ENCODE measurements at places on chromosomes 13 and 19.

- no peak for DNase-seq
Measured at GRCh38 chr19:47848823-47849473, 10.1 kb upstream of the TPRX2 start.

DNA sequence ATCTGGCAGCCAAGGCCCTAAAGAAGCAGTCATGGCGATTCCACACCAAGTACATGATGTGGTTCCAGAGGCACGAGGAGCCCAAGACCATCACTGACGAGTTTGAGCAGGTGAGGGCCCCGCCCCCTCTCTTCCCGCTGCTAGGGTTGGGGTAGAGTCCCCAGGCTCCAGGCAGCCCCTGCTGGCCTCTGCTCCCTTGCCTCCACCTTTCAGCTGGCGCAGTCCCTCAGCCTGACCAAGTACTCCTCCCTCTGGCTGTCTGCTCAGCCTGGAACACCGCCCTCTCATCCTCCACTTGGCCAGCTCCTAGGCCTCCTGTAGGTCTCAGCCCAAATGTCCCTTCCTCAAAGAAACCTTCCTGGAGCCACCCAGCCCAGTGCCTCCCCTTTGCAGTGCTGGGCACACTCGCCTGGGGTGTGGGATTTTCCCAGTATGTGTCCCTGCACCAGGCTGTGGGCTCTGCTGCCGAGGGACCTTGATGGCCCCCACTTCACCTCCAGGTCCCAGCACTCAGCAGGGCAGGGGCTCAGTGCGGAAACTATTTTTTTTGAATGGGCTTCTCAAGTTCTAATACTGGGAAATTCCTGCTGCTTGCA lies 5.7 kb downstream of the LENG1 start:
- DNase-seq: no peak

DNA sequence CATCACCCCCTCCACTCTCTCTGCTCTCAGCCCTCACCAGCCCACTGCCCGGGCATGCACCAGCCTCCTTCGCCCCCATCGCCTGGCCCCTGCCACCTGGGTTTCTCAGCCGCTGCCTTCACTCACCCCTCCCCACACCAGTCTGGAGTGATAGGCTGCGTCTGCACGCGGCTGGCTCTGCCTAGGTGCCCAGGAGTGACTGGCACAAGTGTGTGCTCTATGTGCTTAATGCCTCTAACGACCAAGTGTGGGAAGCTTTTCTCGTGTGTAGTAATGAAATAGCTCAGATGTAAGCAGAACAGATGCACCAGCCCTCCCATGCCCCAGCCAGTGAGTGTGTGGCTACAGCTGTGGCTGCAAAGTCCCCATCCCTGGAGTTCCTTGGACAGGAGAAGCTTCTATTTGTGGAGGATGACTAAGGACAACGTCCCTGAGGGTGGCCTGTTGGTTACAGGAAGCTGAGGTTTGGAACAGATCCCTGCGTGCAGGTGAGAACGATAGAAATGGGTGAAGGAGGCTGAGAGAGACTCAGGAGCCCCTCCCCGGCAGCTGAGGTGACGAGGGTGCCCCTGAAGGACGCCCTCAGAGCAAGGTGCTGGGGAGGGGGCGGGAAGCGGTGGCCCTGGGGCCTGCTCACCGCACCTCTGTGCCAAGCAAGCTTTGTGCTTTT lies 35.6 kb downstream of the ATP11A start:
- no peak for DNase-seq

- no peak for DNase-seq
Measured at GRCh38 chr13:109941221-109941620, 154.8 kb upstream of the IRS2 start.

GRCh38 chr13:27659145-27659865 lies 37.6 kb downstream of the POLR1D start:
- DNase-seq: no peak

- DNase-seq: no peak
Measured at GRCh38 chr19:11361037-11361770, 6.0 kb downstream of the PLPPR2 start.

- DNase-seq: no peak
Measured at GRCh38 chr13:111359930-111360329, 39.5 kb downstream of the TEX29 start.

GRCh38 chr13:84077271-84077670 lies 195.0 kb upstream of the SLITRK1 start:
- DNase-seq: no peak

- no peak for DNase-seq
Measured at GRCh38 chr19:47376589-47377144, 27.6 kb downstream of the DHX34 start.

DNA sequence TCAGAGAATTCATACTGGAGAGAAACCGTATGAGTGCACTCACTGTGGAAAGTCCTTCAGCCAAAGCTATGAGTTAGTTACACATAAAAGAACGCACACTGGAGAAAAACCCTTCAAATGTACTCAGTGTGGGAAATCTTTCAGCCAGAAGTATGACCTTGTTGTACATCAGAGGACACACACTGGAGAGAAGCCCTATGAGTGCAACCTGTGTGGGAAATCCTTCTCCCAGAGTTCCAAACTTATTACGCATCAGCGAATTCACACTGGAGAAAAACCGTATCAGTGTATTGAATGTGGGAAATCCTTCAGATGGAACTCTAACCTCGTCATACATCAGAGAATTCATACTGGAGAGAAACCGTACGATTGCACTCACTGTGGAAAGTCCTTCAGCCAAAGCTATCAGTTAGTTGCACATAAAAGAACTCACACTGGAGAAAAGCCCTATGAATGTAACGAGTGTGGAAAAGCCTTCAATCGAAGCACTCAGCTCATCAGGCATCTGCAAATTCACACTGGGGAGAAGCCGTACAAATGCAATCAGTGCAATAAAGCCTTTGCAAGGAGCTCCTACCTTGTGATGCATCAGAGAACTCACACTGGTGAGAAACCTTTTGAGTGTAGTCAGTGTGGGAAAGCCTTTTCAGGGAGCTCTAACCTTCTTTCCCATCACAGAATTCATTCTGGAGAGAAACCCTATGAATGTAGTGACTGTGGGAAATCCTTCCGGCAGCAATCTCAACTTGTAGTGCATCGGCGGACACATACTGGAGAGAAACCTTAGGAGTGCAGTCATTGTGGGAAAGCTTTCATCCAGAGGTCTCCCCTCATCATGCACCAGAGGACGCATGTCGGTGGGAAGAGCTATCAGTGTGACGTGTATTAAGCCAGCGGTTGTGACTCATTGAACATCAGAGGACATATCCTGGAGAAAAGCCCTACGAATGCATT lies 16.5 kb upstream of the ZNF8 start:
- no peak for DNase-seq

DNA sequence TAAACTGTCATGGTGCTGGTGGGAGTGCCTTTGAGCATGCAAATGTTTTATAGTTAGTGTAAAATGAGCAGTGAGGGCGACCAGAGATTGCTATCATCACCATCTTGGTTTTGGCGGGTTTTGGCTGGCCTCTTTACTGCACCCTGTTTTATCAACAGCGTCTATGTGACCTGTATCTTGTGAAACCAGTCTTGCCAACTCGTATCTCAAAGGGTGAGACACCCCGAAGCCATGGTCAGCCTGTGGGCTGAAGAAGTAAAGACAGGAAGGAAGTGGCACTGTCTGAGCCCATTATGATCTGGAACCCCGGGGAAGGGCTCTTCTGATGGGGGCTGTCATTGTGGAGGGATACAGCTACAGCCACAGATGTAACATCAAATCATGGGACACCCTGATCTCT lies 81.5 kb upstream of the FAM216B start:
- no peak for DNase-seq

- no peak for DNase-seq
Measured at GRCh38 chr13:40550130-40550529, 116.3 kb downstream of the FOXO1 start.

- no peak for DNase-seq
Measured at GRCh38 chr19:16216744-16217670, 19.3 kb downstream of the AP1M1 start.

GRCh38 chr13:95304453-95304852 lies 3.2 kb upstream of the ABCC4 start:
- no peak for DNase-seq

DNA sequence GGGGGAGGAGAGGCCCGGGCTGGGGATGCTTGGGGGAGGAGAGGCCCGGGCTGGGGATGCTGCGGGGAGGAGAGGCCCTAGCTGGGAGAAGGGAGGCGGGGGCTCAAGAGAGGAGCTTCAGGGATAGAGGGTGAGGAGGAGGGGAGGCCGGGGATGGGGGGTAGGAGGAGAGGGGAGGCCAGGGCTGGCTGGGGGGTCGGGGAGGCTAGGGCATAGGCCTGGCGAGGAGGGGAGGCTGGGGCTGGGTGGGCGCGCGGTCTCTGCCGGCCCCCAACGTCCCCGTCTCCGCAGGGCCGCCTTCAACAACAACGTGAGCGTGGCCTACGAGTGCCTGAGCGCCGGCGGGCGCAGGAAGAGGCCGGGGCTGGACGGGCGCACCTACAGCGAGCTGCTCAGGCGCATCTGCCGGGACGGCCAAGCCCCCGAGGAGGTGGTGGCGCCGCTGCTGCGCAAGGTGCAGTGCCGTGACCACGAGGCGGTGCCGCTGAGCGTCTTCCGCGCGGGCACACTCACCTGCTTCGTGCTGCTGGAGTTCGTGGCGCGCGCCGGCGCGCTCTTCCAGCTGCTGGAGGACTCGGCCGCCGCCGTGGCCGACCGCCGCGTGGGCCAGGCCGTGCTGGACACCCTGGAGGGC lies 11.4 kb downstream of the TPGS1 start:
- DNase-seq: no peak

GRCh38 chr19:2811735-2812413 lies 7.8 kb upstream of the ZNF554 start:
- no peak for DNase-seq

DNA sequence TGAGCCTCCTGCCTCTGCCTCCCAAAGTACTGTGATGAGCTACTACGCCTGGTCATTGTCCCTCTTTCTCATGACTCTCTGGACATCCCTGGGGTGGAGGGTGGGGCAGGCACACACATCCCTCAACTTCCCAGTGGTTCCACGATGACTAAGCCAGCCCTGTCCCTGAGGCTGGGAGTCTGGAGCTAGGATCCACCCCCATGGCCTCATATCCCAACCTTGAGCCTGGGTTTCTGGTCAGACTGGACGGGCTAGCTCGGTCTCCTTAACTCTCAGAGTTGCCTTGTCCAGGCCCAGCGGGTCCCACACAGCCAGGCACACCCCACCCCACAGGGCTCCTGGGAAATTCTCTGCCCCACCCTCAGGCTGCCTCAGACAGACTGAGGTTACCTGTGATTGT lies 19.6 kb downstream of the IER2 start:
- no peak for DNase-seq

DNA sequence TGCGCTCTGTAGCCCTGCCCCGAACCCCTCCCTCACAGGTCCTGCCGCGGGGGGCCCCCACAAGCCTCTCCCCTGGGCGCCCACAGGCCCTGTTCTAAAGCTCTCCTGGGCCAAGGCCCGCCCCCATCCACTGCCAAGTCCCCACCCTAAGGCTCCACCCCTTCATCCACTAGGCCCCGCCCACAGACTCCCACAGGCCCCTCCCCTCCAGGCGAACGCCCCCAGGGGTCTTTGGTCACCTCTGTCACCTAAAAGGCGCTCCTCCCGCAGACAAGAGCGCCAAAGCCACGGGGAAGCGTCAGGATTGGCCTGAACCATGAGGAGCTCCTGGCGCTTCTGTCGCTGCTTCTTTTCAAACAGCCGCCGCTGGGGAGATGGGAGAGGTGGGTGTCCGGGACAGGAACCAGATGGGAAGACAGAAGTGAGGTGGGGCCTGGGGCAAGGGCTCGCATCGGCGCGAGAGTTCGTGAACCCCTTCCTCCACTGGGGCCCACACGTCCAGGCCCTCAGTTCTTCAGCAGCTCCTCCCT lies 2.3 kb downstream of the TULP2 start:
- no peak for DNase-seq

DNA sequence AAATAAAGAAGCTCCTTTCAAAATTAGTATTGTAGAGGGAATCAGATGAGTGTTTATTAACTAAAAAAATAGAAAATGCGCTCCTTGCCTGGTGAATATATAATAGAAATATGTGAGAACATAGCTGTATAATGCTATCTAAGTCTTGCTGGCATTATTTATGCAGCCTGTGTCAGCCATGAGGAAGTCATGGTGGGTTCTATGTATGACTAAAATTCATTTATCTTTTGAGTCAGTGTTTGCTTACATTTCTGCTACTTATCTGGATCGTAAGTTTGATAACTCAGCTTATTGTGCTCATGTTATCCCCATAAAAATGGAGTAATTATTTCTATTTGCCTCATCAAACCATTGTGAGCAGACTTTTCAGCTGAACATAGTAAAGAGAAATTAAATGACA lies 449.3 kb downstream of the OXGR1 start:
- no peak for DNase-seq

- DNase-seq: no peak
Measured at GRCh38 chr13:36753176-36753575, 65.8 kb upstream of the RFXAP start.

- no peak for DNase-seq
Measured at GRCh38 chr13:94557684-94558235, 38.2 kb downstream of the TGDS start.

- DNase-seq: no peak
Measured at GRCh38 chr13:23205807-23206206, 25.0 kb downstream of the SGCG start.

DNA sequence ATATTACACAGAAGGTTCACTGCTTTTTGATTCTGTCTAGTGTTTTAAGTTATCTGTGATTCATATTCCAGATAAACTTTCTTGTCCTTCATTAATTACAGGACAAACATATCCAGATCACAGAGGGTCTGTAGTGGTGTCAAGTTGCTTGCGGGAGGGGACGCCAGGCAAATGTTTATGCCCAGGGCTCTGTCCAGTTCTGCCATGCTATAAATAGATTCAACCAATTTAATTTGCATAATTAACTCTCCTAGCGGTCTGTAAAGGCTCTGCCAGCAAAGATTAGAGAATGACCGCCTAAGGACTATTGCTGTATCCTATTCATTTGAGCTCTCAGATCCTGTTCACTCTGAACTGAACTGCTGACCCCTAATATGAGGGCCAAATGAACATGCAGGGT lies 59.7 kb upstream of the TRPC4 start:
- DNase-seq: no peak

DNA sequence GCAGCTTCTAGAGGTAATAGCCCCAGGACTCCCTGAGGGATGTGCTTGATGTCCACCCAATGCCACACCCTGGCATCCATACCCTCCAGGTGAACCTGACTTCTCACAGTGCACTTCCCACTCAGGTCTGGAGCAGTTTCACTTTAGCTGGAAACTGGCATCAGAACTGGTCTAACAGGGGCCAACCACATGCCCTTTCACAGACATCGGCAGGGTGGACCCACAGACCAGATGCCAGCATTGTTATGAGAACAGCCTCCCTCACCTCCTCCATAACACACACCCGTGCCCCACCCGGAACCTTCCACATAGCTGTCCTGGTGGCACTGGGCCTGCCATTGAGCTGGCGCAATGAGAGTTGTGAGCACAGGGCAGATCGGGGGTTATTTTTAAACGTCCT lies 77.4 kb upstream of the GPR12 start:
- no peak for DNase-seq

- no peak for DNase-seq
Measured at GRCh38 chr19:15859187-15859586, 38.7 kb downstream of the CYP4F2 start.

GRCh38 chr13:48403151-48403631 lies 9.7 kb downstream of the LPAR6 start:
- no peak for DNase-seq

- no peak for DNase-seq
Measured at GRCh38 chr13:23667750-23668149, 97.5 kb downstream of the TNFRSF19 start.
